ENCODE measurements at places on chromosomes 1 and 21.

GRCh38 chr1:29713857-29714256 is 477.5 kb downstream of the PTPRU start:
- DNase-seq: peak; percentile 25

- no peak for DNase-seq
Observed at GRCh38 chr1:92201973-92202372, 15.7 kb upstream of the C1orf146 start.

DNA sequence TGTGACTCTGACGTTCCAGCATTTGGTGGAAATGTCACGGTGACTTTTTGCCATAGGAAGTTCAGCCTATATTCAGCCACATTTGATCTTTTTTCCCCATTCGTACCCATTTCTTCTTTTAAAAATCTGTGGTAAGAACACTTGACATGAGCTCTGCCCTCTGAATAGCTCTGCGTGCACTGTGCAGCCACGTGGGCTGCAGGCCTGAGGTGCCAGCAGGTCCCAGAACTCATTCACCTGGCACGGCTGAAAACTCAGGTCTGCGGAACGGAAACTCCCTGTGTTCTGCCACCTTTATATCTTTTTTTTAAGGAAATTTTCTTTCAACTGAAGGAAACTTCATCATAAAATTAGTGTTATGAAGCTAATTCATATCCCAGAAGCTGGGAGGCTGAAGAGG is 28.6 kb downstream of the CEP104 start:
- DNase-seq: no peak

DNA sequence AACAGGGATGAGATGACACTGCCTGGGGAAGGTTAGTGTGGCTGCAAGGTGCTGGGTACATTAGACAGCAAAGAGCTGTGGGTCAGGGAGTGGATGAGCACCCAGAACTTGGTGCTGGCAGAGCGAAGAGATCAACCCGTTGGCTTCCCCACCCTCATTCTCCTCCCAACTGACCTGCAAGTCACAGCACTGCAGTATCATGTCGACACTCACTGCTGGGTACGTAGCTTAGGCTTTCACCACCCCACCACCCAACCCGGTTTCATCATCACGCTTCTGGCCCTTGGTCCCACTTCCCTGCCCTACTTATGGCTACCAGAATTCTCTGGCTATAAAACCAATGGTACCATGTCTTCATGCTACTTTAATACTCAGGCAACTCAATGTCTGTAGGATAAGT is 73.6 kb upstream of the LYST start:
- no peak for DNase-seq

GRCh38 chr1:167708940-167709389 is 12.8 kb upstream of the MPZL1 start:
- peak; percentile 32 for DNase-seq

DNA sequence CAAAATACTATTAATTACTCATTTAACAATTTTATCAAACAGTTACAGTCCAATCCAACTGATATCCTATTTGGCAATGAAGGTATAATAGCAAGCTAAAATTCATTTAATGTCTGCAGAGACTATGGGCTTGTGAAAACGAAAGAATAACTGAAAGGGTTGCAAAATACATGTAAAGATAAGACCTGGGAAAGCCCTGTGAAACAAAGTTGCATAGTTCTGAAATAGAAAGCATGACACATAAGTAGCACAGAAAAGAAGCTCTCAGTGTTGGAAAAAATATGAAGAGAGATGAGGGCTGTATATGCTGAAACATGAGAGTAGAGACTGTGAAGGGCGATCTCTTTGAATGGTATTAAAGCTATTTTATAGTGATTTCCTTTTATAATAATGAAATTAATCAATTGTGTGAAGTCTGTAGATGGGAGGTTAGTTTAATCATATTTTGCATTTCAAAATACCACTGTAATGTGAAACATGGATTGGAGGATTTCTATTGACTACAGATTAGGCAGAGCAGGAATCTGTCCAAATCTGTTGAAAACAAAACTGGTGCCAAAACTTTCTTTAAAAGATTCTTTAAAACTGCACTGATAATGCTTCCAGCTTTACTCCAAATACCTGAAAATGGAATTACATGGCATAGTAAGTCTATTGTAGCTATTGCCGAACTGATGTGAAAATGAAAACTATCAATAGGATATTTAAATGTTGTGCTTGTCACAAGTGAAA is 1518.9 kb upstream of the B3GALT2 start:
- DNase-seq: no peak

- no peak for DNase-seq
Observed at GRCh38 chr1:81029266-81029665, 771.5 kb upstream of the ADGRL2 start.

- no peak for DNase-seq
Observed at GRCh38 chr1:233615571-233615970, 1.7 kb downstream of the KCNK1 start.

- DNase-seq: no peak
Observed at GRCh38 chr1:85596531-85596930, 16.0 kb downstream of the CCN1 start.

DNA sequence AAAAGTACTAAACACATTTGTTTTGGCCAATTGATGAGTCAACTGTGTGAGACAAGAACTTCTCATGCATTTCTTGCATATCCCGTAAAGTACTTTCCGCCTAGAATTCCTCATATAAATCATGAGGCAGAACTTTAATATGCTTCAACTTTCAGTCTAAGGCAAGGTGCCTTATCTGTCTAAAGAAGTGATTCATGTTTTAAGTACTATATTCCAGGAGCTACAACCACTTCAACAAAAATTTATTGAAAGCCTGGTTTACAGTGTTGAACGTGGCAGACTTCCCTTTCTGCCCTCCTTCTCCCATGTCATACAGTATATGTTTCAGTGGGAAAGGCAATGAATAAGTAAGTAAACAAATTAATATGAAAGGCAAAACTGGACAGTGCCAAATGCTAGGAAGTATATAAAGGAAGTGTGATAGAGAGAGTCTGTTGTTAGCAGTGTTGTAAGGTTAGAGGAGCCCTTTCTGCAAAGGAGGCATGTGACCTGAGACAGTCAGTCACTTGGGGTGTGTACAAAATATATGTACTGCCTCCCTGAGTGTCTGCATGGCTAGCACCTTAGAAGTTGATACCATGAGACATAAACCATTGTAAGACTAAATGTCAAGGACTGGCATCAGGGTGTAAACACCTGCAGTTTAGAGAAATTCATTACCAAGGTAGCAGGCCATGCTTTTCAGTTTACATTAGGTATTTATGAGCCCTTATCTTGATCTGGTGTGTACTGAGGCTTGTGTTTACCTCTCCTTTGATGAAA is 362.2 kb downstream of the SRGAP2C start:
- DNase-seq: peak; percentile 3

- DNase-seq: no peak
Observed at GRCh38 chr1:242827538-242827937, 303.0 kb upstream of the PLD5 start.

DNA sequence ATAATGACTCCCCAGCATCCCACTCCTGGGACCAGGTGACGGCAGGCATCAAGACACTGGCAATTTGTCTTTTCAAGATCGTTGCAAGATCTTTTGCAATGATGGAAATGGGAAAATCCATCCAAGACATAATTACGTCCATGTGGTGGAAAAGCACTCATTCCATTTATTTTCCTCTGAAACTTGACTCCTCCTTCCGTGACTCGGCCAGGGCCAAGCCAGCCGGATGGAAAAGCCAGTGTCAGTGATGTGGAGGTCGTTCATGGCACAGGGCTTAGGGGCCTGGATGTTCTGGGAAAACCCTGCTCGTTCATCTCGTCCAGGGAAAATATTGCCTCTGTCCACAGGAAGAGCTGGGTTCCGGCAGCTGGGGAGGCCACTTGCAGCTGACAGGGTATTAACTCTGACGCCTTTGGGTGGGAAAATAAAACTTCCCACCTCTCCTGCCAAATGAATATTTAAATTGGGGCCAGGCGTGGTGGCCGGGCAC is 46.2 kb downstream of the C1orf198 start:
- peak; percentile 83 for DNase-seq

DNA sequence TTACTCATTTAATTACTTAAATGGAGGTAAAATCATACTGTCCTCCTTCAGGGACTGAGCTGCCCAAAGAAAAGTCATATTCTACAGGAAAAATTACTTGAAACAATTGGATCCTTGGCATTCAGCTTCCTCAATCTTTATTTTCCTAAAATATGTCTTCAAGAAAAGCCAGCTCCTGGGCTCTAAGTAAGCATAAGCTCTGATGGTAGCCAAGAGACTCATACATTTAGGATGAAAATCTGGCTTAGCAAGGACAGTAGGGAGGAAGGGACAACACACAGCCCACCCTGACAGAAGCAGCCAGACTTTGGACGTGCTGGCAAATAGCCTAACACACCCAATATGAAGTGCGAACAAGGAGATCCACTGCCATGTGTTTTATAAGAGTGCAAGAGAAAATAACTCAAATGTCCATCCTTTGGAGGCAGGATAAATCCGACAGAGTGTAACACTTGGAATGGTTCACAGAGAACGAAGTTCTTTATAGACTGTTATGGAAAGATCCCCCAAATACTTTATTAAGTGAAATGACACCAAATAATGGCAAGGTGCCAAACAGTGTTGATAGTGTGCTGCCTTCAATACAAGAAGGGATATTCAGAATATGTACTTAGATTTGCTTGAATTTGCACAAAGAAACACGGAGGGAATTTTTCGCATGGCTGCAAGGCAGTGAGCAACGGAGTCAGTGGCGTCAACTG is 14.1 kb downstream of the CAPN8 start:
- DNase-seq: no peak

GRCh38 chr1:27868932-27869718 is 3.2 kb upstream of the THEMIS2 start:
- DNase-seq: no peak

DNA sequence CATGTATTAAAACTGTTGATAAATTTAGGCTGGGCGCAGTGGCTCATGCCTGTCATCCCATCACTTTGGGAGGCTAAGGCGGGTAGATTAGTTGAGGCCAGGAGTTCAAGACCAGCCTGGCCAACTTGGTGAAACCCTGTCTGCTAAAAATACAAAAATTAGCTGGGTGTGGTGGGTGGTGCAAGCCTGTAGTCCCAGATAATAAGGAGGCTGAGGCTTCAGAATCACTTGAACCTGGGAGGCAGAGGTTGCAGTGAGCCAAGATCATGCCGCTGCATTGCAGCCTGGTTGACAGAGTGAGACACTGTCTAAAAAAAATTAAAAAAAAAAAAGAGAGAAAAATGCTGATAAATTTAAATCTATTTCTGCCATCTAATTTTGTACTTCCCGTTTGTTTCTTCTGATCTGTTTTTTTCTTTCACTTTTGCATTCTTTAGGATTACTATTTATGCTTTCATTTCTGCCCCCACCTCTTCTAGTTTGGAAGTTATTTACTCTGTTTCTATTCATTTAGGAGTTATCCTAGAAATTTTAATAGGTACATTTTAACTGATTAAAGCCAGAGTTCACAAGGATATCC is 3.2 kb upstream of the DENND1B start:
- no peak for DNase-seq

DNA sequence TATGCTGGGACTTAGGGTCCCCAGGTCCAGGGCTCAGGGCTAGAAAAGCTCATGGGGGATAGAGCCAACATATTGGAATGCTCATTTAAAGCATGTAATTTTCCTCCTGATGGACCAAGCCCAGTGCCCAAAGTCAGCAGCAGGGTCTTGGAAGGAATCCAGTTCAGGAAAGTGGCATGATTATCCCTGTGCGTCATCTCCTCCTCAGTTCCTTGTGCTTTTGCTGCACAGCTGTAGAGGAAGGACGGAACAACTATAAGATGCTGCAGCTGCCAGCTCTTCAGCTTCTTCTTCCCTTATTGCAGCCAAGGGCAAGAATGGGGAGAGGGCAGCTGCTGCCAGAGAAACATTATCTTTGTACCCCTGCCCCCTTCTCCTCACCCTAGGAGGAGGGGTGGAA is 58.4 kb downstream of the OVGP1 start:
- DNase-seq: no peak

GRCh38 chr1:160658162-160658813 is 11.4 kb upstream of the SLAMF1 start:
- DNase-seq: no peak

GRCh38 chr1:171310661-171311087 is 3.3 kb upstream of the FMO4 start:
- peak; percentile 48 for DNase-seq

- no peak for DNase-seq
Observed at GRCh38 chr1:244598611-244599010, 54.3 kb upstream of the DESI2 start.

- peak; percentile 62 for DNase-seq
Observed at GRCh38 chr1:224852901-224853568, 76.4 kb upstream of the DNAH14 start.

- peak; percentile 58 for DNase-seq
Observed at GRCh38 chr1:220990427-220991339, 111.4 kb downstream of the HLX start.

DNA sequence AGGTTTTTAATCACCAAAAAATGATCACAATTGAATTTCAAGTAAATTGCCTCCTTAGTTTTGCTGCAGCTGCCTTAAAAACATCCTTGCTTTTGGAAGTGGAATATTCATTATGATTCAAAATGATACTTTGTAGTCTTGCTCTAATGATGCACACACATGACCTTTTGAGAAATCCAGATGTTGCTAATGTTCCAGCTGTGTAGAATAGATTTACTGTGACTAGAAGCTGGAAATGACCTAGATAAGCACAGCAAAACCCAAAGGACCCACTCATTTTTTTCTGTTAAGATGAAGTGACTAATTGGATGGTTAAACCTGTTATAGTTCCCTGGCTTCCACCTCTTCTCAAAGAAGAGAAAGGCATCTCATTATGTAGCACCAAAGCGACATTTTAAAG is 64.6 kb upstream of the RALGPS2 start:
- no peak for DNase-seq

GRCh38 chr1:219549215-219549614 is 63.7 kb downstream of the ZC3H11B start:
- no peak for DNase-seq

DNA sequence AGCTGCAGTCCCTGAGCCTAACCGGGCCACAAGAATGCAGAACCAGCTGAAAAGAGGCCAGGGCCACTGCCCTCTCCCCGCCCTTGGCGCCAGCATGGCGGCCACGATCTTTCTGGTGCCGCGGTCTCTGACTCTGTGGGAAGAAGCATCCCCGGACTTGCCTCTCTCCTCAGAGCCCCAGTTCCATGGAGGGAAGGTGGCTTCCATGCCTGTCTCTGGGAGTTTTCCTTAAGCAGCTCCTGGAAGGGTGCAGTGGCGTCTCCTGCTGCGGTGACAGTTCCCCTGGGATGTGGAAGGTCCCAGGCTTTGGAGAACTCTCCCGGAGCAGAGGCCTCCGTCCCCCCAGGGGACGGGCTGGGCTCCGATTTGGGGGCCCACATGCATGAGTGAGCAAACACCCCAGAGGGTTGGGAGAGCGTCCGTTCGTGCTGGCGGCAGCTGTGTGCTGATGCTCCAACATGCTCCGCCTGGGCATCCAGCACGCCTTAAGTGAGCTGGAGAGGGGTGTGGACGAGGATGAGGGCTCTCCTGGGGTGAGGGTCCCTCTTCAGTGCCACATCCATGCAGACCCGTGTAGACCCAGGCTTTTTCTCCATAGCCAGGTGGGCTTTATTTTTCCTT is 109.8 kb upstream of the COL6A1 start:
- no peak for DNase-seq
